HepG2 (cell line): ENCODE measurements at places on chromosomes 12 and 14. TPM values are rescaled to one million over a fixed set of nuclear protein-coding genes. Genes with fewer than 3 reads are reported as not detected.

The CLEC9A gene
- polyA plus RNA-seq = not detected in 2 replicates

The SMARCD1 gene
- polyA plus RNA-seq = 51.7 and 55.5 TPM in 2 replicates

The RHOJ gene
- 1.3 and 1.4 TPM in 2 replicates for polyA plus RNA-seq

The RBP5 gene
- polyA plus RNA-seq = 13.8 and 17.5 TPM in 2 replicates

The ARHGEF25 gene
- polyA plus RNA-seq = 12.5 and 15.3 TPM in 2 replicates

The GPR84 gene
- not detected in 2 replicates for polyA plus RNA-seq

The PTPN21 gene
- 2.0 and 2.8 TPM in 2 replicates for polyA plus RNA-seq

GRCh38 chr12:119369907-119370546 lies 35.5 kb downstream of the CCDC60 start:
- no peaks in the 10 kb centered on the region for H3K36me3 ChIP-seq
- H3K4me1 ChIP-seq = peaks cover 16% of the 10 kb centered on the region
- DNase-seq = no peak
- no peak overlapping the region for H3K27ac ChIP-seq

DNA sequence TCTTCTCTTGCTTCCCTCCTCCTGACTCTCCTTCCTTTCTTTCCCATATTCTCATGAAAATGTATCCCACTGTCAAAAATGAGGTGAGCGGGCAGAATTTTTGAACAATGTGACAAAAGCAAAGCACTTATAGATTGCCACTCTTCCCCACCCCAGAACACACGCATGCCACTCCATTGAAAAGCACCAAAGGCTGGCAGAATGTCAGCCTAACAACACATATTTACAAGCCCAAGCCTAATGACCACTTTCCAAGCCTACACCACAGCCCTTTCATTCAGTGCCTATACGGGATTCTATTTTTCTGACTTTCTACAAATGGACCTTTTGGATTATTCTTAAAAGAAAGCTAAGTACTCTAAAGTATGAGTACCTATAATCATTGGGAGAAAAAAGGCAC lies 62.9 kb upstream of the METAP2 start:
- no peak overlapping the region for H3K27ac ChIP-seq
- H3K27me3 ChIP-seq = peaks cover 7% of the 10 kb centered on the region; the same call in 1 of the 3 replicates
- no peaks in the 10 kb centered on the region for H3K36me3 ChIP-seq
- H3K4me3 ChIP-seq = no peak overlapping the region
- peaks cover 11% of the 10 kb centered on the region for H3K4me1 ChIP-seq

- H3K4me3 ChIP-seq = no peak overlapping the region
- no peaks in the 10 kb centered on the region for H3K4me1 ChIP-seq
- H3K27me3 ChIP-seq = no peaks in the 10 kb centered on the region
Measured at GRCh38 chr12:24977060-24977459, 28.2 kb upstream of the BCAT1 start.

GRCh38 chr12:6632026-6632983 lies 3.5 kb downstream of the LPAR5 start:
- peaks cover 7% of the 10 kb centered on the region; the same call in 2 of the 3 replicates for H3K27me3 ChIP-seq
- DNase-seq = no peak
- no peaks in the 10 kb centered on the region for H3K36me3 ChIP-seq
- no peak overlapping the region for H3K4me3 ChIP-seq

DNA sequence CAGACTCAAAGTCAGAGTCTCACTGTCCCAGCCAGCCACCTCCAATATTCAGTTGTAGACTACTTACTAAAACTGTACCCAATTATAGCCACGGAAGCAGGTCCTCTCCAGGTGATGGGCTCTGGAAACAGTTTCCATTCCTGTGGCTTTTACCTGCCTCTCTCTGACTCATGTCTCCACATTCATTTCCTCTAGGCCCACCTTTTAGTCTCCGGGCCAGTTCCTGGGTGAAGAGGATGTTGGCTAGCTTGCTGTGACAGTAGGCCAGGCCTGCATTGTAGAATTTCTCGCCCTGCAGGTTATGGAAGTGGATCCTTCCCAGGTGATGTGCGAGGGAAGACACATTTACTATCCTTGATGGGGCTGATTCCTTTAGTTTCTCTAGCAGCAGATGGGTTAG lies 5.6 kb downstream of the RDH11 start:
- H3K27ac ChIP-seq = no peak overlapping the region
- peaks cover 20% of the 10 kb centered on the region for H3K36me3 ChIP-seq
- no peaks in the 10 kb centered on the region for H3K27me3 ChIP-seq
- DNase-seq = no peak
- H3K4me1 ChIP-seq = peaks cover 16% of the 10 kb centered on the region

GRCh38 chr14:49945448-49946319 lies 52.8 kb downstream of the ARF6 start:
- no peaks in the 10 kb centered on the region for H3K36me3 ChIP-seq
- H3K4me1 ChIP-seq = peaks cover 45% of the 10 kb centered on the region
- H3K4me3 ChIP-seq = no peak overlapping the region
- H3K27me3 ChIP-seq = no peaks in the 10 kb centered on the region
- DNase-seq = no peak

GRCh38 chr14:47269756-47270492 lies 405.5 kb downstream of the MDGA2 start:
- no peak for DNase-seq
- no peaks in the 10 kb centered on the region for H3K27me3 ChIP-seq
- no peak overlapping the region for H3K4me3 ChIP-seq
- H3K27ac ChIP-seq = no peak overlapping the region

DNA sequence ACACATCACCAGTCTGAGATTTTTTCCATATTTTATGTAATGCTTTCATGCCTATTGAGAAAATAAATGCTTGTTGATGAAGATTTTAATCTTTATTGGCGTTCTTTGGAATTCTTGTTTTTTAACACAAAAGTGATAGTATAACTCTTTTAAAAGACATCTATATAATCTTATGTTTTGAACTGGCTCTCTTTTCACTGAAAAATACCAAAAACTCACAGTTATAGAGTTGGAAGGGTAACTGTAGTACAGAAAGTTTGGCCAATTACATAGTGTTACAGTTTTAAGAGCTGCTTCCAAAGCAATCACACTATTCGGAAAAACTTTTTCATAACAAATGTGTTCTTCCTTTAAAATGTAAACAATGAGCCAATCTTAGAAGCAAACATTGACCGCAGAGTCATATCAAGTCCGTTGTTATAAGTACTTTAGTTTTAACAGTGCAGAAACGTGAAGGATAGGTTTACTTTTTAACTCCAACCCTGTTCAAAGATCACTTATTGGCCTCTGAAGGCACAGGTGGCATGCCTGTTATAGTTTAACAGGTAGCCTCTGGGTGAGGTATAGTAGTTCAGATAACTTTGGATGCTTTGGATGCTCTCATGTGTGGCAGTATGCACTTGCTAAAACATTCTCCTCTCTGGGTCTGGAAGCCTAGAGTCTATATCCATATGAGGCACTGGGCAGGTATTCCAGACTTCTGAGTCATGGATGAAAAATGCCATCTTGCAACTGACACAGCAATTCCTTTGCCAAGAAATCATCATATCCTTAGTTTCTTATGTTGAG lies 12.1 kb upstream of the NTN4 start:
- H3K27ac ChIP-seq = peak overlapping the region; percentile 57
- H3K27me3 ChIP-seq = no peaks in the 10 kb centered on the region
- DNase-seq = peak; percentile 85
- peak overlapping the region; percentile 25; the same call in 1 of the 2 replicates for H3K4me3 ChIP-seq
- no peaks in the 10 kb centered on the region for H3K36me3 ChIP-seq

DNA sequence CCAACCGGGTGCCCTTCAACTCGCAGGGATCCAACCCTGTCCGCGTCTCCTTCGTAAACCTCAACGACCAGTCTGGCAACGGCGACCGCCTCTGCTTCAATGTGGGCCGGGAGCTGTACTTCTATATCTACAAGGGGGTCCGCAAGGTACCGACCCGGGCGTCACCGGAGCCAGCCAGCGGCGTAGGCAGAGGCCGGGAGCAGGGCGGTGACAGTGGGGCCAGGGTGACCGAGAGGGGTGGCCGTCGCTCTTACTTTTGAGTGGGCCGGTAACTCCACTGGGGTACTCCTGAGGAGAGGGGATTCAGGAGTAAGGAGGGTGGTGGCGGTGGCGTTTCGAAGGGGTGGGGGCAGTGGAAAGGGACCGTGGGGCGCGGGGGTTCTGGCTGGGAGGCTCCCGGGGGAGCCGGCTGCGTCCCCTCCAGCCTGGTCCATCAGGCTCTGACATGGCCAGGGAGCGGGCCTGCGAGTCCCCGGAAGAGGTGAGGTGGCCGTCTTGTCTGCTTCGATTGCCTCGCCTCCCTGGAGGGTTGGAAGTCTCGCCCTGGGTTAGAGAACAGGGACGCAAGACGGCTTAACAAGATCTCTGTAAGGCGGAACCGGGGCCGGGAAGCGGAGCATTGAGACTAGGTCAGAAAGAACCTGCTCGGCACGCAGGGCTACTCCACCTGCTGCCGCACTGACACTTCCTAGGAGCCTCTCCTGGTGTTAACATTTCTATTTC lies 491 bp downstream of the WDR20 start:
- H3K36me3 ChIP-seq = peaks cover 8% of the 10 kb centered on the region; the same call in 1 of the 3 replicates

DNA sequence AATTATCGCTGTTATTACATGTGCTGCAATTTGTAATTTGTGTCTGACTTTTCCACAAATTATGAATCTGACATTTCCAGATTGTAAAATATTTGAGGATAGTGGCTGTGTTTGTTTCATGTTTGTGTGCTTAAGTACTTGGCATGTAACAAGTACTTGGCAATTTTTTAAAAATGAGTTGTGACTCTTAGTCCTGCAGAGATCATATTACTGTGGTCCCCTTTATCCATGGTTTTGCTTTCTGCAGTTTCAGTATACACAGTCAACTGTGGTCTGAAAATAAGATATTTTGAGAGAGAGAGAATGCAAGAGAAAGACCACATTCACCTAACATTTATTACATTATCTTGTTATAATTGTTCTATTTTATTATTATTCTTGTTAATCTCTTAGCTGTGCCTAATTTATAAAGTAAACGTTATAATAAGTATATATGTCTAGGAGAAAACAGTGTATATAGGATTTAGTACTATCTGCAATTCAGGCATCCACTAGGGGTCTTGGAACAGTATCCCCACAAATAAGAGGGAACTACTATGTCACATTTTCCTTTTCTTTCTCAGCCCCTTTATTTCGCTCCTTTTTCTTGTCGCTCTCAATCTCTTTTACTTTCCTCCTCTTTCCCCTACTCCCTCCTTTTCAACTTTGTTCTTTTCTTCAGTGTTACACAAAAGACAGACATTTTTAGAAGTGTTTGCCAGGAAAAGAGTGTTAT lies 176.1 kb downstream of the FUT8 start:
- no peaks in the 10 kb centered on the region for H3K27me3 ChIP-seq
- H3K27ac ChIP-seq = no peak overlapping the region
- no peak for DNase-seq
- no peak overlapping the region for H3K4me3 ChIP-seq
- no peaks in the 10 kb centered on the region for H3K36me3 ChIP-seq

- no peak for DNase-seq
- no peaks in the 10 kb centered on the region for H3K36me3 ChIP-seq
- H3K27ac ChIP-seq = no peak overlapping the region
- H3K4me3 ChIP-seq = no peak overlapping the region
- H3K27me3 ChIP-seq = no peaks in the 10 kb centered on the region; the same call in 1 of the 2 replicates
- peaks cover 17% of the 10 kb centered on the region for H3K4me1 ChIP-seq
Measured at GRCh38 chr14:89635615-89636014, 218.6 kb upstream of the FOXN3 start.

- no peak for DNase-seq
- no peak overlapping the region for H3K4me3 ChIP-seq
- H3K4me1 ChIP-seq = no peaks in the 10 kb centered on the region
- no peaks in the 10 kb centered on the region for H3K36me3 ChIP-seq
- no peaks in the 10 kb centered on the region for H3K27me3 ChIP-seq
- no peak overlapping the region for H3K27ac ChIP-seq
Measured at GRCh38 chr12:40499856-40500255, 192.4 kb upstream of the CNTN1 start.

GRCh38 chr12:112130441-112130998 lies 5.2 kb downstream of the TRAFD1 start:
- peaks cover 38% of the 10 kb centered on the region for H3K4me1 ChIP-seq
- H3K27ac ChIP-seq = no peak overlapping the region
- peaks cover 7% of the 10 kb centered on the region for H3K36me3 ChIP-seq
- H3K27me3 ChIP-seq = no peaks in the 10 kb centered on the region
- DNase-seq = no peak
- H3K4me3 ChIP-seq = no peak overlapping the region

- no peak for DNase-seq
- no peak overlapping the region for H3K27ac ChIP-seq
- H3K4me1 ChIP-seq = peaks cover 26% of the 10 kb centered on the region
- peaks cover 10% of the 10 kb centered on the region for H3K36me3 ChIP-seq
Measured at GRCh38 chr14:23055147-23055550, 2.2 kb downstream of the CDH24 start.

DNA sequence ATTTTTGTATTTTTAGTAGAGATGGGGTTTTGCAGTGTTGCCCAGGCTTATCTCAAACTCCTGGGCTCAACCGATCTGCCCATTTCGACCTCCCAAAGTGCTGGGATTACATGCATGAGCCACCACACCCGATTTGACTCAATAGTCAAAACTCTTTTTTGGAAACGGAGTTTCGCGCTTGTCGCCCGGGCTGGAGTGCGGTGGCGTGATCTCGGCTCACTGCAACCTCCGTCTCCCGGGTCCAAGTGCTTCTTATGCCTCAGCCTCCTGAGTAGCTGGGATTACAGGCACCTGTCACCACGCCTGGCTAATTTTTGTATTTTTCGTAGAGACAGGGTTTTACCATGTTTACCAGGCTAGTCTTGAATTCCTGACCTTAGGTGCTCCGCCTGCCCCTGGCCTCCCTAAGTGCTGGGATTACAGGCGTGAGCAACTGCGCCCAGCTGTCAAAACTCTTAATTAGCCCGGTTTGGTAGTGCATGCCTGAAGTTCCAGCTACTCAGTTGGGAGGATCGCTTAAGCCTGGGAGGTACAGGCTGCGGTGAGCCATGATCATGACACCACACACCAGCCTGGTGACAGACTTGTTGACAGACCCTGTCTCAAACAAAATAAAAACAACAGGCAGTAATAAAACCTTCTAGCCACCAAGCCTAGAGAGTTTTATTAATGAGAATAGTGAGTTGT lies 12.4 kb downstream of the MED21 start:
- no peak overlapping the region for H3K27ac ChIP-seq
- peaks cover 11% of the 10 kb centered on the region for H3K4me1 ChIP-seq
- H3K36me3 ChIP-seq = no peaks in the 10 kb centered on the region; the same call in 1 of the 2 replicates
- no peak overlapping the region for H3K4me3 ChIP-seq
- H3K27me3 ChIP-seq = no peaks in the 10 kb centered on the region
- no peak for DNase-seq

- no peaks in the 10 kb centered on the region for H3K36me3 ChIP-seq
- peak; percentile 85 for DNase-seq
- no peak overlapping the region for H3K27ac ChIP-seq
- peaks cover 7% of the 10 kb centered on the region for H3K4me1 ChIP-seq
Measured at GRCh38 chr14:37721976-37722659, 126.7 kb downstream of the TTC6 start.

GRCh38 chr12:108117163-108117849 lies 11.8 kb upstream of the WSCD2 start:
- no peak overlapping the region for H3K27ac ChIP-seq
- H3K4me1 ChIP-seq = no peaks in the 10 kb centered on the region
- no peak for DNase-seq
- peaks cover 13% of the 10 kb centered on the region; the same call in 2 of the 3 replicates for H3K27me3 ChIP-seq
- no peak overlapping the region for H3K4me3 ChIP-seq
- H3K36me3 ChIP-seq = no peaks in the 10 kb centered on the region

GRCh38 chr12:17829813-17830212 lies 260.2 kb downstream of the RERGL start:
- no peaks in the 10 kb centered on the region for H3K4me1 ChIP-seq
- no peak for DNase-seq
- H3K4me3 ChIP-seq = no peak overlapping the region
- H3K27ac ChIP-seq = no peak overlapping the region
- H3K27me3 ChIP-seq = no peaks in the 10 kb centered on the region

GRCh38 chr12:51341251-51342007 lies 5.0 kb downstream of the CELA1 start:
- no peak overlapping the region for H3K27ac ChIP-seq
- H3K4me1 ChIP-seq = peaks cover 9% of the 10 kb centered on the region; the same call in 1 of the 2 replicates
- peak; percentile 47 for DNase-seq
- H3K36me3 ChIP-seq = no peaks in the 10 kb centered on the region
- H3K4me3 ChIP-seq = peak overlapping the region; percentile 36
